Stimulated activated CD8-positive, alpha-beta memory T cell treated with anti-CD3 and anti-CD28 coated beads, Interleukin-4, amount 100 ng/mL, for 24 hours (primary cell): ENCODE measurements at places on chromosomes 11 and 22.

DNA sequence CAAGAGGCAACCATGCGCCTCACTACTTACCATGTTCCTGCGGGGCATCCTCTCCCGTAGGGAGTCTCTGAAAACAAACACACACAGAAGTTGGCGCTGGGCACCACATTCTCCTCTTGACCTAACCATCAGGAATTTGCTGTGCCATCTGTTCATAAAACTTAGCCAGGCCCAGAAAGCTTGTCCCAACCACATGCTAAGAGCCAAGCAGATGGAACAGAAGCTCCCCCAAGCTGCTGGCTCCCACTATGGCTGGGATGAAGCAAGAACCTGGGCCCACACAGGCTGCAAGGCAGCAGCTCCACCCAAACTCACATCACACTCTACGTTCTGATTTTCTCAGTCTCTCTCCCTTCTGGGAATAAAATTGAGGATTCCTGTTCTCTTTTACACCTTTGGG is 17.4 kb downstream of the HPS4 start:
- no peak for DNase-seq

- no peak for DNase-seq
These were observed 316.0 kb upstream of the MTNR1B start for GRCh38 chr11:92653454-92653853.

DNA sequence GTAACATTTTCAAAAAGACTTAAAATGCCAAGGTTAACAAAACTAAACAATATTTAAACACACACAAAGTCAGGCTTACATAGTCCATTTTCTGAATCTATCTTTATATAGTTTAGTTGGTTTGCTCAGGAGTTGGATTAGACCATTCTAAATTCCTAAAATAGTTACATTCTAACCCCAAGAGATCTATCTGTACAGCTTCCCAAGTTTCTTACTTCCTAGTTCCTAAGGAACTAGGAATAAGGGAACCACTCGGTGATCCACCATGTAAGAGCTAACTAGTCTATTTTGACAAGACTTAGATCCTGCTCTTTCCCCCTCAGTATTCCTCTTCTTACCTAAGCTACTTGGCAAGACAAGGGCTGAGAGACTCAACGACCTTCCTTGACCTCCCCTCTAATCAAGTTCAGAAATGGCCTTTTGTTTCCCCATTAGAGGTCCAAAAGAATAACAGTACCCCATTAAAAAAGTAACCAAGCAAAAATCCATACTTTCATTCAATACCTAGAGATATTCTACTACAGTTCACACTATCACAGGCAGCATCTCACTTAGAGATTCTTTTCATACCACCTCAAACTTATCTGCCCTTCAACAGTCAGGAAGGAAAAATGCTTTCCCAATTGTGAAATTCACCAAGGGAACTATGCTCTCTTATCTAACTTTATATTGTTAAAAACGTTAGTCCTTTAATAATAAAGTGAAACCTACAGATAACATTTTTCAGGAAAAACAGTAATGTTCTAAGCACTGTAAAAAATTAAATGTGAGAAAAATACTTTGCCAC is 253.1 kb downstream of the TTC28 start:
- no peak for DNase-seq

- DNase-seq, result no peak
These were observed 20.8 kb downstream of the YPEL1 start for GRCh38 chr22:21714786-21715185.

GRCh38 chr11:111336582-111337256 is 38.4 kb downstream of the POU2AF3 start:
- no peak for DNase-seq

DNA sequence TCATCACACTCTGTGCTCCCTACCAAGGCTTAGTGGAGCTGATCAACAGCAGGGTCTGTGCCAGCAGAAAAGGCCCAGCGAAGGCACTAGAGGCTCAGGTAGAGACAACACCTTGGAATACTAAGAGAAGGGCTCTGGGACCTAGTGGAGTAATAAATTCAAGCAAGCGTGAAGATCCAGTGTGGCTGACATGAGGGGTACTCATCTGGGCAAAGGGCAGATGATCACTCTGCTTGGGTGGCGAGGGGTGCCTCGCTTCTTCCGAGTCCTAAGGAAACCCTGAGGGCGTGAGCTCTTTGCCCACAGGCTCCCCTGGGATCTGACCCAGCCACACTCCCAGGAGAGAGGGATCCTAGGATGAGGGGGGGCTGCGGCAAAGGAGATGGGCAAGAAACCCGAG is 3.5 kb upstream of the TPBGL start:
- no peak for DNase-seq

DNA sequence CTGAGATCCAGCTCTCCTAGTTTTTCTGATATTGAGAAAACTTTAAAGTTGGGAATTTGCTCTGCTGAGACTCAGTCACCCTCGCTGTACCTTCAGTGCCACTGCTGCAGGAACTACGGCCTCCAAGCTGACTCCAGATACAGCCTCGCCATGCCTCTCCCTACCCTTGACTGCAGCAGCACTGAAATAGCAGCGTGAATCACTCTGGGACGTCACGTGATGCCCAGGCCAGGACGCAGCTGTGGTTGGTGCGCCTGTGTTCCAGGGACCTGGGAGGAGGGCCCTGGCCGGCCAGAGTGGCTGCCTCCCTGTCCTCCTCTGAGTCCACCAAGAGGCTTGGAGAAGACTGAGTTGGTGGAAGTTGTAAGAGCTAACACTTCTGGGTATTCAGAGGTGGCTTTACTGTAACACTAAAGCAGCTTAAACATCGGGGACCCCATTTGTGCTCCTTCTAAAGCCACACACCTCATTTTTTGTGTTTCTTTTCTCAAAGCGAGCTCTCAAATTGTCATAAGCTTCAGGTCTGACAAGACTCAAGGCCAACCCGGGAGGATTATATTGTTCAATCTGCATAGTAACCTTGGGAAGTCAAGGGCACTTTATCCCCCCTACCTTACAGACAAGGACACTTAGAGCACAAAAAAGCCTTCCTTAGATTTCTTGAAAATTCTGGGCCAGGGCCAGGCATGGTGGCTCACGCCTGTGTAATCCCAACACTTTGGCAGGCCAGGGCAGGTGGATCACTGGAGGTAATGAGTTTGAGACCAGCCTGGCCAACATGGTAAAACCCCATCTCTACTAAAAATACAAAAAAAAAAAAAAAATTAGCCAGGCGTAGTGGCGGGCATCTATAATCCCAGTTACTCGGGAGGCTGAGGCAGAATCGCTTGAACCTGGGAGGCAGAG is 4.2 kb upstream of the STIP1 start:
- no peak for DNase-seq

DNA sequence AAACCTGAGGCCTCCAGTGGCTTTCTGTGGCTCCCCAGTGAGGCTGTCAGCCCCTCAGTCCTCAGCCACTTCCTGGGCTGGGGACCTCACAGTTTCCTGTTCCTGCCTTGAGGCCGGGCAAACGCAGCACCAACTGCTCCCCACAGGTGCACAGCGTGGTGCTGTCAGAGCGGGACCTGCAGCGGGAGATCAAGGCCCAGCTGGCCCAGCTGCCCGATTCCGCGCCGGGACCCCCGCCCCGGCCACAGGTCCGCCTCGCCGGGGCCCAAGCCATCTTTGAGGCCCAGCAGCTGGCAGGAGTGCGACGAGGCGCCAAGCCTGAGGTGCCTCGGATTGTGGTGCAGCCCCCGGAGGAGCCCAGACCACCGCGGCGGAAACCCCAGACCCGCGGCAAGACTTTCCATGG is 5.4 kb downstream of the TBC1D10C start:
- peak; percentile 56 for DNase-seq

- DNase-seq, result no peak
These were observed 2.2 kb downstream of the MCHR1 start for GRCh38 chr22:40681451-40681850.

DNA sequence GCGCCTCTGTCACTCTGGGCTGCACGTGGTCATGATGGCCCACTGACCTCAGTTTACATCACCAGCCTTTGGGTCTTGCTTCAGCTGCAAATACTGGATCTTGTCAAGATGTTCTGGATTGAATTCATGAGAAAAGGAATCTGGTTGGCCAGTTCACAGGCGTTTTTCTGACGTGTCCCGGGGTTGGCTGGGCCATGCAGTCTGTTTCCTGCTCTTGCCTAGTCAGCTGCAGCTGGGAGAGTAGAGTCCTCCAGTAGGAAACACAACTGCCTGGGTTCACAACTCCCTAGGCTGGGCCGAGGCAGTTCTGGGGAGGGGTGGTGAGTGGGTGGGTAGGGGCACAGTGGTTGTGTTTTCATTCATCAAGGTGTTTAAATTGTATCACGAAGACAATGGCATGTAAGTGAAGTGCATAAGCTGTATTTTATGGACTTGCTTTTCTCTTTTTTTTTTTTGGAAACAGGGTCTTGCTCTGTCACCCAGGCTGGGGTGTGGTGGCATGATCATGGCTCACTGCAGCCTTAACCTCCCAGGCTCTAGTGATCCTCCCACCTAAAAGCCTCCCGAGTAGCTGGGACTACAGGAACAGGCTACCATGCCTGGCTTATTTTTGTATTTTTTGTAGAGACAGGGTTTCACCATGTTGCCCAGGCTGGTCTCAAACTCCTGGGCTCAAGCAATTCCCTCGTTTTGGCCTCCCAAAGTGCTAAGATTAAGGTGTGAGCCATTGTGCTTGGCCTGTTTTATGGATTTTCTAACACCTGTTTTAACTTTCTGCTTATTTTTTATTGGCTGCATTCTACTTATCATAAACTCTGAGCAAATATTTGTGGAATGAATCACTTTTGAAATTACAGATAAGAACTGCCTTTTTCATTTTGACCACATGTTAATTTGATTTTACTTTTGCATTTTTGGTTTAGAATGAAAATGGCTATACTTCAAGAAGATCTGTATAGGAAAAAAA is 54.0 kb upstream of the PITPNB start:
- no peak for DNase-seq

DNA sequence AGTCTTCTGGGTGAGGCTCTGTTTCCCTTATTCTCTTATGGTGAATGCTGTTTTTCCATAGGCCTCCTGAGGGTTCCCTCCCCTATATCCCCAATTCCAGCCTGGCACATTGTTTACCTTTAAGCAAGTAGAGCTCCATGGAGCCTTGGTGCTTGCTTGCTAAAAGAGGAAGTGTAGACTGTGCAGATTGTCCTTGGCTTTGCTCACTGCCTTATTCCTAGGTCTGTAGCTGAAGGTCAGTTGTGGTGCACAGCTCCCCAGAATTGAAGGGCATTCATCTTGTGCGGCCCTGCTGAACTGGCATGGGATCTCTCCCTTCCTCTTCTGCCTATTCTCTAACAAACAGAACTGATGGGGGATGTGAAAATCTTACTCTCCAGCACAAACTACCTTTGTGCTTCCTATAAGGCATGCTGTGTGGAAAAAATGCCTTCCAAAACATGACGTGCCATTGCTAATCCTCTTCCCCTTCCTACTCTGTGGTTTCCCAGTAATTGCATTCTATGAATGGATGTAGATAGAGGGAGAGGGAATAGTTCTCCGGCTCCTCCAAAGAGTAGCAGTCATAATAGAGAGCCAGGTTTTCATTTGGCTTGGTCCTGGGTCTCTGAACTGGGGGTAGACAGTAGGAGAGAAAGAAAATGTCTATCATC is 34.2 kb upstream of the PLET1 start:
- no peak for DNase-seq

DNA sequence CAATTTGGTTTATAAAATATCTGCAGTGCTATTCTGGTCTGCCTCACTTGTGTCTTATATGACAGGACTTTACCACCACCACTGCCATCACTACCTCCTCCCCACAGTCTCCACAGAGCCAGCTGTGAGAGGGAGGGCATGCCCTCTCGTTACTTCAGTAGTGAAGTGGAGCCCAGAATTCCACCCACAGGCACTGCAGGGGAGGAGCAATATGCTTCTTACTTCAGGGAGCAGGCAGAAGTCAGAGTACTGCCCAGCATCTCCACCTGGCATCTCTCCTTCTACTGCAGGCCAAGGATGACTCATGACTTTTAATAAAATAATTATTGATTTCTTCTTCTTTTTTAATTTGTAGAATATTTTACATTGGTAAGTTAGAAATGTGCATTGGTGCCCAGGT is 255.5 kb downstream of the DYNC2H1 start:
- no peak for DNase-seq

GRCh38 chr11:45949992-45950407 is 27.5 kb downstream of the LARGE2 start:
- DNase-seq, result no peak

- no peak for DNase-seq
These were observed 31.8 kb downstream of the EIF3M start for GRCh38 chr11:32615422-32615821.

- DNase-seq, result no peak
These were observed 27.5 kb downstream of the LINC01488 start for GRCh38 chr11:69508974-69509373.

- no peak for DNase-seq
These were observed 106.9 kb downstream of the ST3GAL4 start for GRCh38 chr11:126462422-126462821.

GRCh38 chr11:86469491-86470388 is 95.1 kb downstream of the CCDC81 start:
- no peak for DNase-seq

- DNase-seq, result no peak
These were observed 16.1 kb downstream of the MIAT start for GRCh38 chr22:26673486-26673885.

- no peak for DNase-seq
These were observed 118.9 kb upstream of the PARVA start for GRCh38 chr11:12258451-12258850.

- no peak for DNase-seq
These were observed 13.1 kb downstream of the MS4A15 start for GRCh38 chr11:60769811-60770210.

DNA sequence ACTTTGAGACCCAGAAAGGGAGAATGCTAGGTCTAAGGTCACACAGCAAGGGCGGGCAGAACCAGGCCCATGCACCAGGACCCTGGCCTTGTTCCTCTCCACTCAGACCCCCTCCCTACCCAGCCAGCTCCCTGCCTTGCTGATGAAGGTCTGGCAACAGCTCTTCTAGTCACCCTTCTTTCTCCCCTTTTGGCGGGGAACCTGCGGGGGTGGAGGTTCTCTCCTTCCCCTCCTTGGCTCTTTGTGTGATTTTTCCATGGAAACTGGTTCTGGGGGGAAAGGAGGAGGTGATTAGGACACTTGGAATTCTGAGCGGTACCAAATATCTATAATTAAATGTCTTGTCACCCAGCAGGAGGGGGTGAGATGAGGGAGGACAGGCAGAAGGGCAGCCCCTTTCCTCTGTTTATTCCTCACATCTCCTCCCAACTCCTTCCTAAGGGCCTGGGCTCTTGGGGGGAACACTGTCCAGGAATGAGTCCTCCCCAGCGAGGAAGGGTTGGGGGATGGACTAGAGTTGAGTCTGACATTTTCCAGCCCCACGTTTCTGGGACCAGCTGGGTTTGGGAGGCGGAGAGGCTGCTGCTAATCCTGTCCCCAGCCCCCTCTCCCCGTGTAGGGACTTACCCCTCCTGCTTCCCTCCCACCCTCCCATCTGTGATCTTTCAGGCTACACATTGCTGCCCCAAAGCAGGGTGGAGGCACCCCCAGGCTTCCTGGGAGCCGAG is 7.4 kb downstream of the ARHGEF17 start:
- no peak for DNase-seq
